ENCODE measurements at places on chromosomes 6 and 20.

DNA sequence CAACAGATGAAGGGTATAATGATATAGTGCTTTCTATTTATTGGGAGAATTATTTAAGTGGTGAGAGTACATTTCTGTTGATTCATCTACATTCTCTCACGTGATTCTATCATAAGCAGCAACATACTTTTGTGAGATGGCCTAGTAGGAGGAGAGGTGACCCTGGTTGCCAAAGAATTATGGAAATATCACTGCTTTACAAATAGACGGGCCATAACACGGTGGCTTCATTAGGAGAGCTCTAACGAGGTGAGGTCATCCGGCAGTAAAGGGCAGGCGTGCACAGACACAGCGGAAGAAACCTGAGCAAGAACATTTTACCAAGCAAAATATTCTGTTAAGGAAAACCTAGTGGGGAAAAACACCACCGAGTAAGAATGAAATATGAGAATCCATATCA, 337.4 kb upstream of the QKI start:
- no peak for DNase-seq

GRCh38 chr20:59005523-59006166, 1.4 kb downstream of the CTSZ start:
- no peak for DNase-seq

DNA sequence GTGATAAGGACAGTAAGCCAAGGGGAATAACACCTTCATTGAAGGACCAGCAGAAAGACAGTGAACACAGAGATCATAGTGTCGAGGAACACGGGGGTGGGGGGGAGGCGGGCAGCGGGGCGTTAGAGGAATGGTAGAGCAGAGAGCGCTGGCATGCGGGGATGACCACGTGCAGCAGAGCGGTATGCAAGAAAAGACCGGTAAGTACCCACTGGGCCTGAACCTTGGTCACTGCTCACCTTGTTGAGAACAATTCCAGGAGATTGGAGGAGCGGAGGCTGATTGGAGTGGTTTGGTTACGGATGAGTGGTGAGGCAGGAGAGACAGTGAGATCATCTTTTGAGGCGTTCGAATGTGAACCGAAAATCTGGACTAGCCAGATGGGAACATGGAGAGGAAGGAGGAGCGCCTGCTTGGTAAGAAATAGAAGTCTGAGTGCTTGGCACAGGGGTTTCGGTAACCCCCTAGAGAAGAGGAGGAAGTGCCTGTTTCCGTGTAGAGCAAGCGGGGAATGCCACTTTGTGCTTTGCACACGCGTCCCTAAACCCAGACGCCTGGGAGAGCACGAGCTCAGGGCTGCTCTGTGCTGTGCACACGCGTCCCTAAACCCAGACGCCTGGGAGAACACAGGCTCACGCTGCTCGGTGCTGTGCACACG, 70.0 kb downstream of the FAM120B start:
- no peak for DNase-seq

GRCh38 chr20:37500311-37500710, 20.7 kb upstream of the NNAT start:
- DNase-seq, result no peak

DNA sequence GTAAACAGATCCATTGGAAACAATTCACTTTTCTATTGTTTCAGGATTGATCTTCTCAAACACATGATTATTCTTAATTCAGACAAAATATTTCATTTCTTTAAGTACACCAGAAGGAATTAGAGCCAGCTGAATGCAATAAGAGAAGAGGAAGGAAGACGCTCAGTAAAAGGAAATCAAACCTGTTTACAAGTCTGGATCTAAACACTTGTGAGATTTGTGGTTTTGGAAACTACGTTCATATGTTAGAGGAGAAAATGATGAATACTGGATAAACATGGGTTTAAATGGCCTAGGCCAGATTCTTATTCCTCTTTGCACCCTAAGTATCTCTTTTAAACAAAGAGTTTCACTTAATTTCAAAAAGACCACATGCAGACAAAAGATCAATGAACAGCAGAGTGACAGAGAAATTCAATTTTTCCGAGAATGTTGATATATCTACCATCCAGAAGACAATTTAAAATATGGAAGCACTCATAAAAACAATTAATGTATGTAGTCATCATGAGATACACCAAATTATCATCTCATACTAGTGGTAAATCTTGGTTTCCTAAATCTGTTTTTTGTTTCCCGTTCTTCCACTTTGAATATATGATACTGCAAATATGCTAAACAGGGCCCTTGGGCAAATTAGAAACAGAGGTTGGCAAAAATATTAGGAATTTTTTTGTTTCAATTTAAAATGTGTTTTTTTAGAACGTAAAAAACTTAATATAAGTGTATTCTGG, 703.5 kb upstream of the CITED2 start:
- DNase-seq, result no peak

DNA sequence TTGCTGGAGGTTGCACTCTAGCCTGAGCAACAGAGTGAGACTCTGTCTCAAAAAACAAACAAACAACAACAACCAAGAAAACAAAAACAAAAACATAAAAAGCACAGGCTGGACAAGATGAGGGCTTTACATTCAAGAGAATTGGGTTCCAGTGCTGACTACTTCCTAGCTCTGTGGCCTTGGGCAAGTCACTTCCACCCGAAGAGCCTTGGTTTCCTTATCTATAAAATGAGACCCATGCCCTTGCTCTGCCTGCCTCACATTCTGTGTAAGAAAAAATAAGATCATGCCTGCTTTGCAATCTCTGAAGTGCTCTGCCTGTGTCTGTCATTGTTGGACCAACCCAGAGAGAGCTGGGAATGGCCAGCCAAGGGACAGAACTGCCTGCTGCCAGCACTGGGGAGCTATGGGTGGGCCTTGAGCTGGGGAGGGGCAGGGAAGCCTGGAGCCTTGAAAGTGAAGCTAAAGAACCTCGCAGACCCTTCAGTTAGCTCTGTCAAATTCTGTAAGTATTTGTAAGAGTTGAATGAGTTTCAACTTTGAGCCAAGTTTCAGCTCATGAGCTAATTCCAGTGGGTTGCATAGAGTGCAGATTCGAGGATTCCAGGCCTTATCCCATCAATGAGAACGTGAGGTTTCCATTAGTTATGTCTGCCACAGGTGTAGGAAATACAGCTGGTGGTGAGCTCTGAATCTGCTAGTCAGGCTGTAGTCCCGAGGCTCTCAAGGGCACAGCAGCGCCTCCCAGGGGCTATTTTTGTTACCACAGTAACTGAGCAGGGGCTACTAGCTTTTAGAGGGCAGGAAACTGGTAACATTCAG, 93.2 kb downstream of the DLGAP4 start:
- no peak for DNase-seq

GRCh38 chr6:152316024-152316423, 321.1 kb downstream of the SYNE1 start:
- DNase-seq, result no peak

GRCh38 chr6:161917645-161918044, 643.8 kb upstream of the AGPAT4 start:
- no peak for DNase-seq

DNA sequence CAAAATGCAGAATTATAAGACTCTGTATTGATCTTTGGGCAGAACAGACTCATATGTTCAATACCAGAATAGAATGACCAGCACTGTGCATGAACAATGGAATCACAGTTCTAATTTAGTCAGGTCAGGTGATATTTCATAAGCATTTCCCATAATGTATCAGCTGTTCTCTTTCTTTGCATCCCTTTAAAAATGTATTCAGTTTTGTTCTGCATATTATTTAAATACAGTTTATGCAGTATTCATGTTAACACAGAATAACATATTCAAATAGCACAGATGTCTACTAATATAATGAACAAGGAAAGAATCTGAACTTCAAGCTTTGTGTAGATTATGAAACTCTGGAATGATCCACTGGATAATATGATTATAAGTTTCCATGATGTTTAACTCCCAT, 128.5 kb downstream of the LAMP5 start:
- DNase-seq, result no peak

- no peak for DNase-seq
These were observed 131.7 kb downstream of the LRRC1 start for GRCh38 chr6:53926505-53926904.

- no peak for DNase-seq
These were observed 26.4 kb upstream of the FAM83C start for GRCh38 chr20:35318502-35319157.

- DNase-seq, result no peak
These were observed 71.3 kb downstream of the DZANK1 start for GRCh38 chr20:18395544-18395943.

GRCh38 chr6:107656401-107656800, 166.5 kb downstream of the SOBP start:
- no peak for DNase-seq

- no peak for DNase-seq
These were observed 439.9 kb upstream of the RNF217 start for GRCh38 chr6:124522335-124522734.

DNA sequence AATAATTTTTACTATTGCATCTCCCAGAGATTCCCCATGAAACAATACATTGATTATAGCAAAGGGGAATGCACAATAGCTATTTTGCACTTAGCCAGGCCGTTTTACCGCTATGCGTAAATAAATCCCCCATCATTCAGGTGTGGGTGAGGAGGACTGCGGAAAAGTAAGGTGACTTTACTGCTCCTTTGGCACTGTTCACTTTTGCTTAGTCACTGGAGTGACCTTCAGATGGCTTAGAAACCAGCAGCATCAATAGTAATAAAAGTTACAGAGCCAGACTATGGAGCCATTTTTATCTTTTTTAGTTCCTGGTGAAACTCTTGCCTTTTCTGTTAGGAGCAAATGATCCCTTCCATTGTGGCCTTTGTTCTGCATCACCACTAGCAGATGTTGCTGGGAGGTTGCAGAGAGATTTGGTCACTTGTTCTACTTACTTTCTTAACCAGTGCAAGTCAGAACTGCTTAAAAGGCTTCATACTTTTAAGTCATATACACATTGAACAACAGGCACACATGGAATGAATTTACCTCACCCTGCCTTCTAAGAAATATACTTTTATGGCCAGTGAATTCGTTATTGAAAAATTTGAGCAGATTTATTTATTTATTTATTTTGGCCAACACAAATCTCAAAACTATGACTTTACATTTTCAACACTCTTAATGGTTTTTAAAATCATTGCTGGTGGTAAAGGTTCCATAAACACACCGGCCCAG, 12.1 kb upstream of the BTBD3 start:
- no peak for DNase-seq

DNA sequence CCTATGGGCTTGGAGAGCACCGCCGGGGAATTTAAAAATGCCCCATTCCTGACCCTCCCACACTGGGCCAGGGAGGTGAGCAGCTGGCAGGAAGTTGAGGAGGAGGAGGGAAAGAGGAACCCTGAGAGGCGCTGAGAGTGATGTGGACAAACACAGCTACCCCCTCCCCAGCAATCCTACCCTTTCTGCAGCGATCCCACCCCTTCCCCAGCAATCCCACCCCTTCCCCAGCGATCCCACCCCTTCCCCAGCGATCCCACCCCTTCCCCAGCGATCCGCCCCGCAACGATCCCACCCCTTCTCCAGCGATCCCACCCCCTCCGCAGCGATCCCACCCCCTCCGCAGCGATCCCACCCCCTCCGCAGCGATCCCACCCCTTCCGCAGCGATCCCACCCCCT, 111.6 kb downstream of the SYCP2 start:
- DNase-seq, result no peak

DNA sequence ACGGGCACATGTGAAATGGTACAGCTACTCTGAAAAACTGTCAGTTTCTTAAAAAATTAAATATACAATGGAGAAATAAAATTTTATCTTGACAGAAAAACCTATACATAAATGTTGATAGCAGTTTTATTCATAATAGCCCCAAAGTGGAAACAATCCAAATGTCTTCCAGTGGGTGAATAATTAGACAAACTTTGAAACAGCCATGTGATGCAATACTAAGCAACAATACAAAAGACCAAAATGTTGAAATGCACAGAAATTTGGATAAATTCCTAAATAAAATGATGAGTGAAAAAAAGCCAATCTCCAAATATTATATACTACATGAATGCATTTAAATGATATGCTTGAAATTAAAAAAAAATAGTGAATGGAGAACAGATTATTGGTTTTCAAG, 523.1 kb downstream of the HTR1B start:
- no peak for DNase-seq

GRCh38 chr20:32289661-32290431, 12.4 kb downstream of the KIF3B start:
- DNase-seq, result no peak

GRCh38 chr6:11218102-11218442, 14.4 kb downstream of the NEDD9 start:
- DNase-seq, result no peak

GRCh38 chr6:122752459-122752858, 27.1 kb upstream of the FABP7 start:
- DNase-seq, result no peak

GRCh38 chr6:22747571-22747970, 178.2 kb downstream of the HDGFL1 start:
- no peak for DNase-seq

DNA sequence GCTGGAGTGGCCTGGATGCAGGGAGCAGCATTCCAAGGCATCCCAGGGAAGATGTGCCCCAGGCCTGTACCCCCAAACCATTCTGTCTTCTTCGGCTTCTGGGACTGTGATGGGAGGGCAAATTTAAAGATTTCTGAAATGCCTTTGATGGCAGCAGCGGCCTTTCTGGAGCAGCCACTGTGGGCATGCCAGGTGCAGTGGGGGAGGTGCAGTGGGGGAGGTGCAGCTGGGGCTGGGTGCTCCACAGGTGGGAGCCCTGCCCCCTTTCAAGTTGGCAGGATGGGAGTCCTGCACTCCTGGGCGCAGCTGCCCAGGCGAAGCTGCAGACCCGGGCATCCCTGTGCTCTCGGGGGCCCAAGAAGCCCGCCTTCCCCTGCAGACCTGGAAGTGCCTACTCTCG, 293.5 kb upstream of the MOCS1 start:
- DNase-seq, result no peak

GRCh38 chr6:7098993-7099392, 8.8 kb upstream of the RREB1 start:
- DNase-seq, result no peak

DNA sequence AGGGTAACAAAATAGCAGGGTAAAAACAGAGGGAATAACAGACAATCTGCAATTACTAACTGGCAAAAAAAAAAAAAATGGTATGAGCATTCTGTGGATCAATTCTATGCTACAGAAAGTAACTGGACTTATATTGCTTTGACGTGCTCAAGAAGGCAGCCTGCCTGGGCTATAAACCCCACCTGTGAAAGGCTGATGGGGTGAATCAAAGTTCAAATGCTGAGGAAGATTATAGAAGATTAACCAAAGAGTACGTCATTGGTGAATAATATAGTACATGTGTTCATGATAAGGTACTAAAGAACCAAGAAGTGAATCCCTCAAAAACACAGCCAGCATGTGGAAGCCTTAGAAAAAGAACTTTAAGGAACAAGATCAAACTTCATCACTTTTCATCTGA, 441.9 kb upstream of the PTCHD4 start:
- no peak for DNase-seq

DNA sequence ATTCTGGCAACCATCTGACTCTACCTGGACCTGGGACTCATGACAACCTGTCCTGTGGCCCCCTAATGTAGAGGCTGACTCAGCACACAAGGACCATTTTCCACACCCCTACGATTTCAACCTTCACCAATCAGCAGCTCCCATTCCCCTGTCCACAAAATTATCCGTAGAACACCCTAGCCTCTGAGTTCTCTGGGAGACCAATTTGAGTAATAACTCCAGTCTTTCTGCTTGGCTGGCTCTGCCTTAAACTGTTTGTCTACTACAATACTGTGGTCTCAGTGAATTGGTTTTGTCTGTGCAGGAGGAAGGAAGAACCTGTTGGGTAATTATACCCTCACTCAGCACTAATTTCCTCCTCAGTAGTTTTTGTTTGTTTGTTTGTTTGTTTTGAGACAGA, 99.3 kb upstream of the MRPS10 start:
- no peak for DNase-seq

- no peak for DNase-seq
These were observed 1.6 kb upstream of the MDGA1 start for GRCh38 chr6:37699138-37699766.

GRCh38 chr6:152845421-152845820, 94.8 kb downstream of the VIP start:
- DNase-seq, result no peak

Measured in CD8-positive, alpha-beta memory T cell (primary cell).